SK-N-SH (cell line): ENCODE measurements at places on chromosomes 5 and 9.

- DNase-seq = peak; percentile 74
Measured at GRCh38 chr5:179270581-179271427, 74.5 kb downstream of the ADAMTS2 start.

DNA sequence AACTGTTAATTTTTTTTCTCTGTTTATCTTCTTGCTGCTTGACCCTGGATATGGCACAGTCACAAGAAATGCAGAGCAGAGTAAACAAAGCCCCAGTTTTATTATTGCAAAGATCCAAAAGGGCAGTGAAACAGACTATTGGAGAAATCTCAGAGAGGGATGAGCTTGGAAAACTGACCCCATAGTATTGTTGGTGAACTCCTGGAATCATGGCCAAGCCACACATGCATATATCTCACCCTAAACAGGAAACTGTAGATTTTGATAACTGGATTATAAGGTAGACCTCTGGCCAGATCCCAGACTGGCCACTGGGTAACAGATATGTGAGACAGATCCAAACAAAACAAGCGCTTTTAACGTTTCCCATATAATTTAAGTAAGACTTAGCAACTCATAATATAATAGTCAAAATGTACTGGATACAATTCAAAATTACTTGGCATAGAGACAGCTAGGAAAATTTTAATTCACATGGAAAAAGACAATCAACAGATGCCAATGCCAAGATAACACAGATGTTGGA, 263.5 kb upstream of the SEMA6A start:
- peak; percentile 25 for DNase-seq

GRCh38 chr9:134980991-134981390, 63.3 kb upstream of the FCN1 start:
- DNase-seq = no peak

GRCh38 chr5:18072600-18072999, 438.3 kb downstream of the TAF11L14 start:
- DNase-seq = no peak
